ENCODE measurements at places on chromosomes 2 and 18. TPM values are rescaled to one million over a fixed set of nuclear protein-coding genes. Genes with fewer than 3 reads are reported as not detected.

BCL11A gene
- total RNA-seq = 10.9 TPM

ARPC2 gene
- total RNA-seq = 206 TPM

TMEM131 gene
- total RNA-seq = 68.6 TPM

EEF1B2 gene
- 356 TPM for total RNA-seq

DNA sequence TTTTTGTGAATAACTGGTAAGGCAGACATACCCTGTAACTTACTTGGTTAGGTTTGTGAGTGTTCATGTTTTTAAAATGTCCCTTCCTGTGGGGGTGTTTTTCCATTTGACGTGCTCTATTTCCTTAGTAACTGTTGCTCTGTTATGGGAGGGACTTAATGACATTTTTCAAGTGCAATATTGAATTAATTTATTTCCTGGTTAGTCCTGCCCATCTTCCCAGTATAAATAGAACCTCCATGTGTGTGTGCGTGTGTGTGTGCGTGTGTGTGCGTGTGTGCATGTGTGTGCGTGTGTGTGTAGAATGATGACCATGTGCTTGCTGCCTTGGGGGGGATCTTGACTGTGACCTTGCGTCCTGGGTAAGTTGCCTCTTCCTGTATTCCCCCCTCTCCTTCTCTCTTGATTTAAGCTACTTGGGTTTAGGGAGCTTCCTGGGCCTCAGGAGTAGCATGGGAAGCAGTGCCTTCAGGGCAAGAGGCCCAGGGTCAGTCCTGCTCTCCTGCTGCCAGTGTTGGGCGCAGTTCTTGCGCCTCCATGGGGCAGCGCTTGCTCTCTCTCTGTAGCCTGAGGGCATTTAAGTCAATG lies 163.9 kb downstream of the LDLRAD4 start:
- DNase-seq = peak; percentile 77

- DNase-seq = no peak
Observed at GRCh38 chr2:37366773-37367172, 22.3 kb downstream of the QPCT start.

GRCh38 chr2:85516653-85517389 lies 22.1 kb upstream of the MAT2A start:
- DNase-seq = no peak

DNA sequence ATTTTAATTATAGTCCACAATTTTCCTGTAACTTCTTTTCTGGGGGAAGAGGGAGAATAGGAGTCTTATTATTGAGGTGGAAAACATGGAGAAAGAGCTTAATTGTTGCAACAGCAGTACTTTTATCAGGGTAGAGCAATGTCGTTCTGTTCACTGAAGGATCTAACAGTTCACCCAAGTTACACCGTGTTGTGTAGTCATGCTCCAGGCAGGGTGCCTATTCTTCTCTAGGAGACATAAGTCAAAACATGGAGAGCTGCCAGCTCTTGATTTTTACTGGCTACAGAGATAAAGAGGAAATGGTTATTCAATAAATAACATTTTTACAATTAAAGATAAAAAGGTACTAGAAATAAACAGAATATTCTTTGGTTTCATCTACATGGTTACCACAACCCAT lies 594.3 kb upstream of the NETO1 start:
- DNase-seq = peak; percentile 26

DNA sequence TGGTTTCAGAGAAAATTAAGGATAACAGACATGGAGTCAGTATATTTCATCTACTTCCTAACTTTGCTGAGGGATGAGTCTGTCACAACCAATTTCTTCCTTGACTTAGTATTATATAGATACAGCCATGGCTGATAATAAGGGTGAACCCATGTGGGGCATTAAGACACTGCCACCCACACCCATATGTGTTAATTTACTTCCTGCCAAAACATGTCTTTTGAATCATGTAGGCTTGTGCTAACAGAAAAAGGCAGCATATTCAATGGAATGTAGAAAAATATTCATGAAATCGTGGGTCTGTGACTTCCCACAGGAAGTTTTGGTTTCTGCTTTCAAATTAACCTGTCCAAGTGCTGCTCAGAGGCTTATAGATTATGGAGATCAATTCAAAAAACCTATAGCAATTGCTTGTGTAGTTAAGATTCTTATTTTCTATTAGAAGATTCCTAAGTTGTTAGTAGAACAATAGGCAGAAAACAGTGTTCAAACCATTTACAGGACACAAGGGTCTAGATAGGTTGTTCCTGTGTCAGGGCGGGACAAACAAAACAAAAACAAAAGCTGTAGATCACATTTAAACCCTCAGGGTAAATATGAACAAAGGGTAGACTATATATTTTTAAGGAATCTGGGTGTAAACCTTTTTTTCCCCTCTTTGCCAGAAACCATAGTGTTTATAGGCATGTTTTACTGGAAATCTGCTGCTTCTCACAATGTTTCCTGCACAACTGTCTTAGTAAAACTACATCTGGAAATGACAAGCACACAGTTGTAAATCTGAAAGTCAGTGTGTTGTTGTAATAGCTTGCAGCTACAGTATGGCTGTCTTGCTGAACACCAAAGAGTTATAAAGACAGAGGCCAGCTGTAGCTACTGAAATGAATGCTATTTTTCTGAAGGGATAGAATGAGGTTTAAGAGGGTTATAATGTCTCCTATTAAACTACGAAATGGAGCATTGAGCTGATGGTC lies 691.2 kb downstream of the EPHA4 start:
- no peak for DNase-seq

Data from urinary bladder (tissue), 4 donors.